ENCODE measurements at places on chromosomes 16 and 17.
A peak's percentile ranks its signal among the peaks of the same experiment; 100 is the strongest.

- DNase-seq, result no peak
These were observed 5.9 kb upstream of the CCDC154 start for GRCh38 chr16:1450218-1450617.

DNA sequence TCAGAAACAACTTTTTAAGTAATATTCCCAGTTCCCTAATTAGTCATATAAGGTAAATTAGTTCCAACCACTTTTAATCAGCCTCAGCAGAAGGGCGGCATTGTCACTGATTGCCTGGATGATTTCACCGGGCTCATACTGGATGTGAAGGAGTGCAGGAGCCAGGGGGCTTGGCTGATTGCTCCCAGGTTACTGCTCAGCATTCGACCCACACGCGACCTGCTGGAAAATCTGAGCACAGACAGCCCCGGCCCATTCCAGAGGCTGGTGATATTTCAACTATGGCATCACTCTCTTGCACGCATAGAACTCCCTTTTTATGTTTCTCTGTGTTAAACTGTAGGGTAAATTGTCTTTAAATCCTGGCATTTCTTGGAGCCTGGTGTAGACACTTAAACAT, 34.2 kb downstream of the CPPED1 start:
- no peak for DNase-seq

- no peak for DNase-seq
These were observed 23.8 kb downstream of the MPP3 start for GRCh38 chr17:43809121-43809520.

DNA sequence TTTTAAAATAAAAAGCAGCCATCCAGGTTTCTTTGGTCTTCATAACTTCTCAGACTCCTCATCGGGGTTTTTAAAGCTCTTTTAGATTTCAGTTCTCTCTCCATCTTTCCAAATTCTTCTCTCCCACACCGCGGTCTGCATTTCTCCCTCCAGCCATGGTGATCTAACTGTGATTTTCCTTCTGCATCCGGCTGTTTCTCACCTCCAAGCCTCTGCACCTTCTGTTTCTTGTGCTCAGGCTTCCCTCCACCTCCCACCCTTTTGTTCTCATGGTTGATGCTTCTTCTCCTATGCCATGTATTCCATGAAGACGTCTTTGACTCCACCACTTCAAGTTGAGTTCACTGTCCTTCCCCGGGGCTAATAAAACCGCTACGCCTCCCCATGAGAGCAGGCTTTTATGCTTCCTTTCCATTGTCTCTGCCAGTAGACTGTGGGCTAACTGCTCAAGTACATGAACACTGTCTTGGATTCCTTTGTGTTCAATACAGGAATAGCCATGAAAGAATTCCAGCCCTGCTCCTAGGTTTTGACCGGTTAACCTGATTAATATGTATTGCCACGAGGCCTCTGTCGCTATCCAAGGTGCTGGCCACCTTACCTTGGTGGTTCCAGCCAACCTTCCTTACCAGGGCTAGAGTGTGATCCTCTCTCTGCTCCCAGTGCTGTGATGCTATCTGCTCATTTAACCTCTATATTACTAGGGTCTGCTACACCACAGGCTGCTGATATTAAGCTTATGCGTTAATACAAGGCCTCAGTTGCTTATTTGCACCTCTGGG, 625.1 kb downstream of the HS3ST4 start:
- no peak for DNase-seq

DNA sequence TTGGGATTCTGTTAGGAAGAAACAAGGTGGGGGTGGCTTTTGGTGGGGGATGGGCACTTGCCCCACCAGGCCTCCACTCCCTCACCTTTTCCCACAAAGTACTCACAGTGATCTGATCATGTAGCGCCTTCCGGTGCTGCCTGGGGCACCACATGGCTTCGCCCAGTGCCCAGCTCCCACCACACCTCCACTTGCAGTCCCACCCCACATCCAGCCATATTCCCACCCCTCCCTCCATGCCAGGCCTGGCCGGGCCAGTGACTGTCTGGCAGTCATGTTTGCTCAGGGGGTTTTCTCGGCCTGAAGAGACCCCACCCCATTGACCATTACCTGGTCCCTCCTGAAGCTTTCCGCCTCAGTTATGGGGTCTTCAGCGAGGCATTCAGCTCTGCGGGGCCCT, 201.5 kb downstream of the SPECC1 start:
- no peak for DNase-seq

GRCh38 chr16:62940569-62940968, 904.3 kb upstream of the CDH8 start:
- no peak for DNase-seq

DNA sequence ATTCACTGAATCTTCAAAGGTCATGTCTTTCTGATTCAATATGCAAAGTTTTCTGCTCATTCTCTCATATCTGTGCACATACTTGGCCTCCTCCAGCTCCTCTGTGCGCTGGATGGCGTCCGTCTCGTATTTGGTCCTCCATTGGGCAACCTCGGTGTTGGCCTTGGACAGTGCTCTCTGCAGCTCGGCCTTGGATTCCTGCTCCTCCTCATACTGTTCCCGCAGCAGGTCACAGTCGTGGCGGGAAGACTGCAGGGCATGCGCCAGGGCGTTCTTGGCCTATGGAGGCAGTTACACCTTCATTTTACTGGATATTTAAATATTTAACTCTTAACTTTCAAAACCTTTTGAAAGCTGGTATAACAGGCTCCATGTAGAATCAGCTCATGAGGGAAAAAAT, 8.2 kb upstream of the MYH1 start:
- DNase-seq, result no peak

DNA sequence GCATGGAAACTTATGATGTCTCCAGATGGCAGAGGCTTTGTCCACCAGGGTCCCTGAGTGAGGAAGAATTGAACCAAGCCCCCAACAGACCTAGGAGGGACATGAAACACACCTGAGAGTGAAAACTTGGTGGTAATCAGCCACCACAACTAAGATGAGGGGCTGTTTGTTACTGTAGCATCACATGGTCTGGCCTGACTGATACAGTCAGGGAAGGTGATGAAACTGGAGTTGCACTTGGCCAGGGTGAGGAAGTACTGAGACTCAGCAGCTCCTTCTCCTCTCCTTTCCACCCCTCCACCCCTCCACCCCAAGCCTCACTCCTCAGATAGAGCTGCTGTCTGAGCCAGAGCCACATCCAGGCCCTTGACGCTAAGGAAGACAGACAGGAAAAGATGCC, 37.2 kb downstream of the C16orf82 start:
- DNase-seq, result no peak

GRCh38 chr17:53475002-53475401, 347.7 kb upstream of the KIF2B start:
- peak; percentile 1 for DNase-seq

DNA sequence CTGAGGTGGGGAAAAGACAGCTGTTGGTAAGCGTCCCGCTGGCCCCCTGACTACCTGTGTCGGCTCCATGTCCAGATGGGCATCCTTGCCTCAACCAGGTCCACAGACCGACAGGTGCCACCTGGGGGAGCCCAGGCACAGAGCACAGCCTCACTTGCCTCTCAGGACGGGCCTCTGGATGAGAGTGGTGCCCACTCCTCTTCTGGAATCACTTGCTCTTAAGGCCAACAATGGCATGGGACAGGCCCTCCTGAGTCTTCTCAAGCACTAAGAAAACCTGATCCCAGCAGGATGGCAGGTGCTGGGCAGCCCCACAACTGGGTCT, 17.2 kb downstream of the SLC16A3 start:
- DNase-seq, result no peak

- no peak for DNase-seq
These were observed 14.6 kb downstream of the CRLF3 start for GRCh38 chr17:30809867-30810266.

GRCh38 chr17:67379251-67379630, 2.2 kb downstream of the PITPNC1 start:
- no peak for DNase-seq

GRCh38 chr17:62160816-62161215, 95.7 kb upstream of the MED13 start:
- no peak for DNase-seq

- peak; percentile 99 for DNase-seq
These were observed 117.4 kb downstream of the HIC1 start for GRCh38 chr17:2172077-2172851.

DNA sequence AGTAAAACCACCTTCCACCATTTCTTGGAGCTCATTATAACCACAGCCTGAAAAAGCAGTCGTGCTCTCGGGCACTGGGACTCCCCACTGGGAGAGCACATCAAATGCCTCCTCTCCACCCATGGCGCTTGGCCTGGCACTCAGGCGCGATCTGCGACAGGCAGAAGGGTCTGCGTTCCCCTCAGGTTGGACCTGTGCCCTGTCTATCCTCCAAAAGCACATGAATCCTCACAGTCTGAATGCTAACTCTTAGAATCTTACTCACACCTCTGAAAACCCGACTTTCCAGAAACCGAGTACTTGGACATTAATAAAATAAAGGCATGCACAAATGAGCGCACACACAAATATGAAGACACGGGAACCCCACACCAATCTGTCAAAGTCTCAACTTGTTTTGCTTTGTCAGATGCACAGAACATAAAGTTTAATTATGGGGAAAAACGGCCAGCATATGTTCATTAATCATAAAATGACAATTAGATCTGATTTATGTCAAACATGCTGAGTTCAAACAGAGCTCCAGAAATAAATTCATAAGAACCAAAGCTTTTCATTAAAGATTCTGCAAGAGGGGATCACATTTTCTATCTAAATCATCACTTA, 20.5 kb upstream of the FAAP100 start:
- peak; percentile 57 for DNase-seq

GRCh38 chr16:27389272-27389961, 12.6 kb upstream of the IL21R start:
- no peak for DNase-seq

DNA sequence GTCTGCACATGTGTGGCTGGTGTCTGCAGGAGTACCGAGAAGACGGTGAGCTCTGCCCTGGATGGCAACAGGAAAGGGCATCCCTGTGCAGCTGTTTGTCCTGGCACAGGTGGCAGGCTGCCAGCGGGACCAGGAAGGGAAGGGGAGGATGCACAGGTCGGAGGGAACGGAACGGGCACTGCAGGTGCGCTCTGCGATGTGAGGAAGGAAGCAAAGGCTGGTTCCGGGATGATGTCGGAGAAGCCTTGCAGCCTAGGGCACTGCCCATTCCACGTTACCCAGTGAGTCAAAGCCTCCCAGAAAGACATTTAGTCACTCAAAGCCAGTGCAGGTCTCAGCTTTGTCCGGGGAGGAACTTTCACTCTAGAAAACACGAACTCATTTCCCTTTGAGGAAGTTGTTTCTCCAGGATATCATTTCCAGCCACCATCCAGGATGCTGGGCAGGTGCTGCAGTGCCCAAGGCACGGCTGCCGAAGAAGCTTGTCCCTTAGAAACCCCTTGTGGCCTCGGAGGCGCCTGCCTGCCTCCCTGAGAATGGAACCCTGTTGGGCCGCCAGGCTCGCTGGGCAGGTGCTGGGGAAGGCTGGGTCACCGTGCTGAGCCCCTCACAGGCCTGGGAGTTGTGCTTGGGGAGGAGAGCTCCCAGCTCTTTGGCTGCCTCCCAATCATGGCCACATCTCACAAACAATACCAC, 4.5 kb upstream of the TMEM235 start:
- DNase-seq, result no peak

DNA sequence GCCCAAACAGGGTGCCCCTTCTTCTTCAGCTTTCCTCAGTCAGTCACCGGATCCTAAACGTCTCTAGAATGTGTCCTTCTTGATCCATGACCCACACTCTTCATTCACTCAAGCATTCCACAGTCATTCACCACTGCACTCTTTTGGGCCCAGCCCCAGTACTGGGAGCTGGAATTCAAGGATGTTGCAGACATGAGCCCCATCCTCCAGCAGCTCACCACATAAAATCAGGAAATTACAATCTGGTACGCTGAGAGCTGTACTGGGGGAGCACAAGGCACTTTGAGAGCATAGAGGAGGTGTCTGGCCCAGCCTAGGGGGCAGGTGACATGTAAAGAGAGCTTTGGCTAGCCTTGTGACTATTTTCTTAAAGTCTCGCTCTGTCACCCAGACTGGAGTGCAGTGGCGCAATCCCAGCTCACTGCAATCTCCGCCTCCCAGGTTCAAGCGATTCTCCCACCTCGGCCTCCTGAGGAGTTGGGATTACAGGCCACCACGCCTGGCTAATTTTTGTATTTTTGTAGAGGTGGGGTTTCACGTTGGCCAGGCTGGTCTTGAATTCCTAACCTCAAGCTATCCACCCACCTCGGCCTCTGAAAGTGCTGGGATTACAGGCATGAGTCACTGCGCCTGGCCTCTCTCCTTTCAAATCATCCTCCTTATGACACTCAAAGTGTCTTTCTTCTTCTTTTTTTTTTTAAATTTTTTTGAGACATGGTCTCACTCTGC, 18.7 kb downstream of the CES4A start:
- DNase-seq, result peak; percentile 42

DNA sequence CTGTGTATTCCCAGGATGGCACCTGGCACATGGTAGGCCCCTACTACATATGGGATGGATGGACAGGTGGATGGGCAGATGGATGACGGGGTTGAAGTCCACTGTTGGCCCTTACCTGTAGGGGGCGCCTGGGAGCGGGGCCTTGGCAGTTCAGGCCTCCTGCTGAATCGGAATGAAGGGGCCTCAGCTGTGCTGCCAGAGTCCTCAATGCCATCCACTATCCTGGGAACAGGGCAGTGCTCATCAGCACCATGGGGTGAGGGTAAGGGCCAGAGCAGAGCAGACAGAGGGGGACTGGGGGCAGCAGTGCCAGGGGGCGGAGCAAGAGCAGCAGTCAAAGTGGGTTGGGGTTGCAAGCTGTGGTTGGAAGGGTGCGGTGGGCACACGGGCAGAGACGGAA, 8.3 kb upstream of the RAB5C start:
- DNase-seq, result no peak

DNA sequence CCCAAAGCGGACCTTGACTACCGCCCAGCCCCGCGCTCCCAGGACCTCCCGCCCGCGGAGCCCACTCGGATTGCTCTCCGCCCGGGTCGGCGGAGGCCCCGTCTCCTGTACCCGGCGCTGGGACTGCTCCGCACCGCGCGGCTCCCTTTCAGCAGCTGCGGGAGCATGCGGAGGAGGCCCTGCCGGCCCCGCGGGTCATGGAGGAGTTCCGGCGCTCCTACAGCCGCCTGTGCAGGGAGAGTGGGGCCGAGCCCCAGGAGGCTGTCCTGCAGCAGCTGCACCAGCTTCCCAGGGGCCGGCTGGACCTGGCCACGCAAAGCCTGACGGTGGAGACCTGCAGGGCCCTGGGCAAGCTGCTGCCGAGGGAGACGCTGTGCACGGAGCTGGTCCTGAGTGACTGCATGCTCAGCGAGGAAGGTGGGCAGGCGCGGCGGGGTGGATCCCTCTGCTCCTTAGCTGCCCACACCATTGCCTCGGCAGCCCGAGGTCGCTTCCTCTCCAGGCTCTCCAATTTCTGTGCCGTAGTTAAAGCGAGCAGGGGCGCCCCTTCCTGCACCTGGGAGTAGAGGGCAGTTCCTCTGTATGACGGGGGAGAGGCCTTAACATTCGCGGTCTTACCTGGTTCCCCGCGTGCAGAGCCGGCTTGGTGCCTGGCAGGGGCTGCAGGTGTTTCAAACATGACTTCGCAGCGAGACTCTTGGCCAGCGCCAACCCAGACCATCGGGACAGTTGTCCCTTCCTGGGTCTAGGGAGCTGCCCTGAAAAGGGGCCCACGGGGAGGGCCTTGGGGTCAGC, 539 bp downstream of the LRRC45 start:
- no peak for DNase-seq

- DNase-seq, result peak; percentile 52
These were observed 37.0 kb upstream of the ZNF750 start for GRCh38 chr17:82876602-82877379.
